Liver (tissue), 10 donors: ENCODE measurements at places on chromosomes 4 and X.

DNA sequence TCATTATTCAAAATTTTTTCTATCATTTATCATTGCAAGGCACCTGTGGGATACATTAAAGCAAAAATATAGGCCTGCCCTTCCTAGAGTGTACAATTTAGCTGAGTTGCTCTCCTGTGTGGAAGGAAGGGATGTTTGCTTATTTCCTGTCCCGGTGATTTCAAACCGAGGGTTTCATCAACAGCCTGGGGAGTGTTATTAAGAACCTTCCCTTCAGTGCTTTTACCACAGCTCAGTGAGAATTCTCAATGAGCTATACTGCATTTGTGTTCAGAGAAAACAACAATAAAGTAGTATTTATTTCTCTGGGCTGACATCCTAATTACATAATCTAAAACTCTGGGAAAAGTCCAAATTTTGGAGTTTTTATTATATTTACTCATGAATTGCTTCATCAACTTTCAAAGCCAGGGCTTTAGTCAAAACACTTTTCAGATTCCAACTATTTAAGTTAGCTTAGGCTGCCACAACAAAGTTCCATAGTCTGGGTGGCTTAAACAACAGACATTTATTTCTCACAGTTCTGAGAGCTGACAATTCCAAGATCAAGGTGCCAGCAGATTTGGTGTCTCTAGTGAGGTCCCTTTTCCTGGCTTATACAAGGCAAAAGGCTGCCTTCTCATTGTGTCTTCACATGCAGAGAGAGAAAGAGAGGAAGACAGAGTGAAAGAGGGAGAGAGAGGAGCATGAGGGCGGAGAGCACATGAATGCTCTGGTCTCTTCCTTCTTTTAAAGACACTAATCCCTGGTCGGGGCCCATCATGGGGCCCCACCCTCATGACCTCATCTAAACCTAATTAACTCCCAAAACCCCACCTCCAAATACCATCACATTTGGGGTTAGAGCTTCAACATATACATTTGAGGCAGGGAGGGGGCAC lies 62.6 kb downstream of the MMRN1 start:
- no peak for DNase-seq

- DNase-seq, result no peak
Measured at GRCh38 chr4:129334136-129334535, 238.2 kb downstream of the C4orf33 start.

- no peak for DNase-seq
Measured at GRCh38 chrX:150478496-150479492, 89.6 kb upstream of the MTM1 start.

GRCh38 chrX:45351478-45351877 lies 150.8 kb upstream of the DIPK2B start:
- DNase-seq, result no peak

DNA sequence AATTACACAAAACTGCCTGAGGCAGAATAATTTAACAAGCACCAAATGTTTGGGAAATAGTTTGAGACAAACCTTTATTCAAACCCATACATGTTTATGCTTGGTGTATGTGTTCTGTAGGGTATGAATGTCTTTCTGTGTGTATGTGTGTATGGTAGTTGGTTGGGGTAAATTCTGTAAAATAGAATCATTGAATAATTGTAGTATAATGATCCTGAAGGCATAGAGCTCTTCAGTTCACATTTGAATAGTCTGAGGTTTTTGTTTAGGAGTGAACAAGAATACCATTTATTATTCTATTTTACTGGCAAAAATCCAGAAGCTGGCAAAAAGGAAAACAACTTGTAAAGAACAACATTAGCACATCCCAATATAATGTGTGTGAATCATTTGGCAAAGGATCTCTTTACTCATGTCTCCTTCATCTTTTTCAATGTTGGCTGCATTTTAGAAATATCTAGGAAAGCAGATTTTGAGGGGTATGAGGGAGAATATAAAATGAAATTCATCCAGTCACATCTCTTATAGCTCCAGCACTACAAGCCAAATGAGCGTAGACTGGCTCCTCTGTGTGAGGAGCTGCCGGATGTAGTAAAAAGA lies 360.0 kb downstream of the CHIC1 start:
- no peak for DNase-seq

DNA sequence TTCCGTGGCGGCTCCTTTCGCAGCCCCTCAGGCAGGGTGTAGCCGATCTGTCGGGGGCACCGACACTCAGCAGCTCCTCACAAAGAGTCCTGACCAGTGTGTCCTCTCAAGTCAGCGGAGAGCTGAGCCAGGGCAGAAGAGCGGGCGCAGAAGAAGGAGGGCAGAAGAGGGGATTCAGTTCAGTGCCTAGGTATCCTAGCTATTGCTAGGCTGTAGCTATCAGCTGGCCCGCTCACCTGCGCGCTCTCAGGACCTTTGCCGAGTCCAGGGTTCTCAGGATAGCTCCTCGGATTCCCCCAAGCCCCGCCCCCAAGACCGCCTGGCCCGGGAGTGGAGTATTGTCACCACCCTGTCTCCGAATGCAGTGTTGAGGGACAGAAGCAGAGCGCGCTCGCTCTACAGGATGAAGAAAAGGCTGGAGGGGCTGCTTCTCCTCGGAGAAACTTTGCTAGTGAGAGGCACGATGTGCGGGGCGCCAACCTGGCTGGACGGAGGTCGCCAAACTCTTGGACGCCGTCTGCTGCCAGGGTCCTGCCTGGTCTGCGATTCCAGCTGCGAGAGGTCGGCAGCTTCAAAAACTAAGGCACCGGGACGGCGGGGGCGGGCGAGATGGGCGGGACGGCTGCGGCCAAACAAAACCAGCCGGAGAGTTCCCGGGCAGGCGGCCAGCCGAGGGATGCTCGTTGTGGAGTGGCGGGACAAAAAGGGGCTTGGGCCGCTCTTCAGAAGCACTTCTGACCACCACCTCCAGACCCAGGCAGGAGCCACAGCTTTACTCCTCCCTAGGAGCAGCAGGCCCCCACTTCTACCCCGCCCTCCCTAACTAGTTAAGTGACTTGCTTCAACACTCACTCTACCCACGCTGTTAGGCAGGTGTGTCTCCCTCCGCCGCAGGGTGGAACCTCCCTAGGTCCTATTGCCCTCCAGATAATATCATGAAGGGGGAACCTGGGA lies at the start of gene XKRX:
Gene XKRX (minus strand): TSS at position 258 of the 954 bp plus-strand sequence. CDS start 613 bp downstream, outside the sequence.
- DNase-seq, result no peak

GRCh38 chrX:13090339-13091110 lies 46.1 kb upstream of the FAM9C start:
- DNase-seq, result no peak

DNA sequence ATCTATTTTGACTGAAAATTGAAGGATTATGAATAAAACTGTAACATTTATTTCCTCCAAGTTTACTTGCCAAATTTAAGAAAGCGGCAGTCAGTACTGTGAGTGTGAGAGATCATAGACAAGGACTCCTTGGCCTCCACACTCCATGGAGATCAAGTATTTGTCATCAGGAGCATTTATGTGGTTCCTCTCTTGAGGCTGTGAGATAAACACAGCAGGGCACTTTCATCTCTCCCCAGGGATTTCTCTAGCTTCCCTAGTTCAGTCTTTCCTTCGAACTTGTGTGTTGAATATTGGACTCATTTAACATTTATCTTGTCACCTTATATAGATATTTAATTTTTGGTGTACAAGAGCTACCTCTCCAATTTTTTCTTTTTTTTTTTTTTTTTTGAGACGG lies 40.8 kb downstream of the PDE5A start:
- no peak for DNase-seq

GRCh38 chr4:8919651-8920288 lies 48.1 kb upstream of the HMX1 start:
- DNase-seq, result no peak

- DNase-seq, result no peak
Measured at GRCh38 chr4:89645482-89645881, 191.5 kb downstream of the SNCA start.

DNA sequence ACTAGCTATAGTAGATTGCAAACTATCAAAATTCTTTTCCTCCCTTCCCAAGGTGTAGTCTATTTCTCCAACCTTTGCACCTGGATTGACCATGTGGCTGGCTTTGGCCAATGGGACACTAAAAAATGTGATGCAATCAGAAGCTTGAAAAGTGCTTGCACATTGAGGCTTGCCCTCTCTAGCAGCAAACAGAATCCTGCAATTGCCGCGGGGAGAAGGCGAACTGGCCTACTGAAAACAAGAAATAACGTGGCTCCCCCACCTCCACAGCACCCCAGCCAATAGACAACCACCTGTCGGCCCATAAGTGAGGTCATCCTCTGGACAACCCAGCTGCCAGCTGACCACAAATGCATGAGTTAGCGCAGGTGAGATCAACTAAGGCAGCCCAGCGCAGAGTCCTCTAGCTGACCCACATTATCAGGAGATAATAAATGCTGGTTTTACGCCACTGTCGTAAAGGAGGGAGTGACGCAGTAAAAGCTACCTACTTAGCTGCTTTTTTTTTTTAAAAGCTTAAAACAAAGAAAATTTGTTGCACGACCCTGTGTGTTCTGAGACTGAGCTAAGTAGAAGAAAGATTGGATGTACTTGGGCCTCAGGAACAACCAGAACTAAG lies 95.2 kb downstream of the GK start:
- no peak for DNase-seq

GRCh38 chrX:151825925-151826485 lies 86.7 kb upstream of the MAGEA4 start:
- no peak for DNase-seq

DNA sequence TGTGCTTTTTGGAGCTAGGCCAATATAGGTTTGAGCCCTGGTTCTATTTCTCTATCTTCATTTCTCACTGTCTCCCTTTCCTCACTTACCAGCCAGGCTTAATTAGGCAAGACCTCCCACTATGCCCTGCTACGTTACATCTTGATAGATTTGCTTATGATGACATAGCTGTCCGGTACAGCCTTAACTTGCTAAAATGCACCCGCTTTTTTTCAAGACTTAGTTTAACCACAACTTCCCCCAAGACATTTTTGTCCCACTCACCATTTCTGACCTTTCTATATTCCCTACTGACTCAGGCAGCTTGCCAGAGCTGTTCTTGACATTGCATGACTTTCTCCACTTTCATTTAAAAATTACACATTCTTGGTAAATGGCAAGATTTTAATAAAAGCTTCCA lies 152.6 kb downstream of the MID1 start:
- no peak for DNase-seq

GRCh38 chrX:47097018-47097417 lies 18.8 kb downstream of the RGN start:
- DNase-seq, result no peak

DNA sequence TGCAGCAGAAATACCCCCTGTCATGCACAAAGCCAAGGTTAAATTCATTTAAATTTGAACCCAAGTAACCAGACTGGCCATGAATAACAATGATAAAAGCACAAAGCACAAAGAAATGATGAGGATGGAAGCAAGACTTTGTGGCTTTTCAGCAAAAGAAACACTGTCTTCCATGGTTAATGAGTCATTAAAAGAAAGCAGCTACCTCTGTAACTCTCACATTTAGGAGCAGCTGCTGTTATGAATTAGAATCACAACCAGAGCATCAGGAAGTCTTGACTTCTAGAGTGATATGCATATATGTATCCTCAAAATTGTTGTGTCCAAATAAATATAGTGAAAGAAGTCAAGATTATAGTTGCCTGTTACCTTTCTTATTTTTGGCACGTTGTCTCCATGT lies 70.7 kb upstream of the RPS6KA6 start:
- DNase-seq, result no peak

GRCh38 chr4:107255596-107255995 lies 219.5 kb upstream of the DKK2 start:
- DNase-seq, result no peak

GRCh38 chrX:104318330-104319009 lies 63.7 kb upstream of the ESX1 start:
- DNase-seq, result no peak

- no peak for DNase-seq
Measured at GRCh38 chrX:41110801-41111625, 25.8 kb downstream of the USP9X start.

GRCh38 chrX:10028283-10029104 lies 61.3 kb downstream of the CLDN34 start:
- no peak for DNase-seq

DNA sequence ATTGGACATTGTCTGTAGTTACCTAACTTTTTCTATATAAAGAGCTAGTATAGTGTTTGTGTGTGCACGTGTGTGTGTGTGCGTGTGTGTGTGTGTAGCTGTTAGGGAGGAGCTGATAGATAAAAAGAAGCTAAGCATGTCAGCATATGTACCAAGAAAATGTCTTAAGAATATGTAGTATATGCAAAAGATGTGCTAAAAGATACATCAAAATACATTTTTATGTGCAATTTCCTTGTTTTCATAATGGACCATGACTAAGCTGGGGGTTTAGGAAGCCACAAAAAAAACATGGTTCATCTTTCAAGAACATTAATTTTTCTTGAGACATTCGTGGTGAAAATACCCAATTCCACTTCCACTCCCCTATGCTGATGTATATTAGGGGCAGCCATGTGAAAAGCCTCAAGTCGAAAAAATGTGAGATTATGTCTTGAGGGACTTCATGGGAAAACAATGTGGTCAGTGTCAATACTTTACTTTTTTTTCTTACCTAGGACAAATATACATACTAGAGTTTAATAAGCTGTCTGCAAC lies 1599.7 kb downstream of the ARAP2 start:
- no peak for DNase-seq

DNA sequence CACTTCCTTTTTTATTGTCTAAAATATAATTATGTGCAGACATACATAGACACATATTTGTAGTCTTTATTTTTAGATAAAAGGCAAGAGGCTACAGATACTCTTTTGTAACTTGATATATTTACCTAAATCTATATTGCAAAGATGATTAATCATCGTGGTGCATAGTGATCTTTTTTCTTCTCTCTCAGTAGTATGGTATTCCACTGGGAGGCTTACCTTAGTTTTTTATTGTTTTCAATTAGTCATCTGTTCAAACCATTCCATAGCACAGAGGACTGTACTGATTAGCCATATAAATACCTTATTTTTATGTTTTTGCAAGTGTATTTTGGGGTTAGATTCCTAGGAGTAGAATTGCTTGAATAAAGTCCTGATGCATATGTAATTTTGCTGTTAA lies 619.7 kb downstream of the GRXCR1 start:
- no peak for DNase-seq

DNA sequence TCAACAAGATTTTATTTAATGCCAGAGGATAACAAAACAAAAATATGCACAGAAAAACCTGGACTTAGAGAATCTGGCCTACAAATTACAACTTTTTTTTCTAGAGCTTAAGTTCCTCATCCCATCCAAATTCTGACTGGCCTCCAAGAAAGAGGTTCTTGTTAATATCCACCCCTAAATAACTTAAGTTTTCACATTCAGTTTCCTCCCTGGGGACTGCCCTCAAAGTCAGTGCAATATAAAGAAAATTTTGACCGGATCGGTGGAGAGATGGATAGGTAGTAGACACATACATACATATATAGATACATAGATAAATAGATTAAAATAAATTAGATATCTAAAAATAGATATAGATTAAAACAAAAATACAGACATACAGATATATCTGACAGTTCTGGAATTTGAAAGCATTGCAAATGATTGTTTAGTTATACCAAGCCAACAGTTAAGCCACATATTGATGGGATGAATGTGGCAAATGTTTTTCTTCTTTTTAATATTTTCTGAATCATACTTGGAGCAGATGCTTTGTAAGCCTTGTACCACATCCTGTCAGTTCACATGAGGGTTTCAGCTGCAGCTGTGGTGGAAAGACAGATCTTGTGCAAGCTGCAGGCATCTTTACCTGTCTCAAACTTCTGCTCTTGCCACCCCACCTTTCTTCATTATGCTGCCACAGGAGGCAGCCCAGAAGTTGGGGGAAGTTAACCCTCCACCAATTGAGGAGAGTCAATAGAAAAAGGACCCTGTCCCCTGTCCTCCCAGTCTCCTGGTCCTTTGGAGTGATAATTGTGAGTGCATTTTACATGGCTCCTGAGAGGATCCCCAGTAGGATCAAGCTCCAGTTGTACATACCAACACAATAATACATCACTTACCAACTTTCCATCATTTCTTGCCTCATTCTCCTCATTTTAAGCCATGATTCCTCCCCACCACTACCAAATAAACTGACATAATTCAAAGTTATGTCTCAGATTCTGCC lies 58.5 kb upstream of the PRDM8 start:
- DNase-seq, result no peak
